Esophagus (tissue), 2 donors: ENCODE measurements at places on chromosomes 3 and 15. TPM values are rescaled to one million over a fixed set of nuclear protein-coding genes. Genes with fewer than 3 reads are reported as not detected.

GPR27 gene
- 1.4 TPM for polyA plus RNA-seq

ADIPOQ gene
- polyA plus RNA-seq = 0.20 TPM

RARB gene
- polyA plus RNA-seq = 1.6 TPM

TEX264 gene
- 59.5 TPM for polyA plus RNA-seq

CHRD gene
- 2.2 TPM for polyA plus RNA-seq

TEX9 gene
- 2.8 TPM for polyA plus RNA-seq

SMCO1 gene
- not detected for polyA plus RNA-seq

PRSS50 gene
- 0.06 TPM for polyA plus RNA-seq

TMCC1 gene
- polyA plus RNA-seq = 8.4 TPM

PKM gene
- 528 TPM for polyA plus RNA-seq

C3orf62 gene
- 6.6 TPM for polyA plus RNA-seq

ARPP21 gene
- polyA plus RNA-seq = 0.01 TPM

MKRN2OS gene
- 6.0 TPM for polyA plus RNA-seq

METTL6 gene
- polyA plus RNA-seq = 8.9 TPM

MEIS2 gene
- 6.0 TPM for polyA plus RNA-seq

FILIP1L gene
- polyA plus RNA-seq = 6.9 TPM

XYLB gene
- 1.3 TPM for polyA plus RNA-seq

APOD gene
- polyA plus RNA-seq = 96.1 TPM

TP63 gene
- polyA plus RNA-seq = 57.2 TPM
